AG08396 (cell line): ENCODE measurements at places on chromosomes 11 and 22.

DNA sequence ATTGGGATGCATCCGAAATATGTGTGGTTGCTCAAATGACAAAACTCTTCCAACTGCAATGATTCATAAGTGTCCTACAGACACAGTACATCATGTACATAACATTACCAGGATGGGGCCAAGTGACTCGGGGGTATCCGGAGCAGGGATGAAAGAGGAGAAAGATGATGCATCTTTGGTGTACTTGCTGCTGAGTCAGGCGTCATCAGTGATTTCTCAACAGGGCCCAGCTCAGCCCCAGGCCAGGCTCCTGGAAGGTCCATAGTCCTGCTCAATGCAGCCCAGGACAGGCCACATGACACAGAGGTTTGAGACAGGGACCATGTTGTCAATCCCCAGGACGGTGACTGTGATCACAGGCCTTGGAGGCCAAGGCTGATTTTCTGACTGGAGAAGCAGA is 59.3 kb downstream of the GGTLC2 start:
- DNase-seq: no peak

- no peak for DNase-seq
Measured at GRCh38 chr11:64084146-64084950, 48.6 kb downstream of the FLRT1 start.

DNA sequence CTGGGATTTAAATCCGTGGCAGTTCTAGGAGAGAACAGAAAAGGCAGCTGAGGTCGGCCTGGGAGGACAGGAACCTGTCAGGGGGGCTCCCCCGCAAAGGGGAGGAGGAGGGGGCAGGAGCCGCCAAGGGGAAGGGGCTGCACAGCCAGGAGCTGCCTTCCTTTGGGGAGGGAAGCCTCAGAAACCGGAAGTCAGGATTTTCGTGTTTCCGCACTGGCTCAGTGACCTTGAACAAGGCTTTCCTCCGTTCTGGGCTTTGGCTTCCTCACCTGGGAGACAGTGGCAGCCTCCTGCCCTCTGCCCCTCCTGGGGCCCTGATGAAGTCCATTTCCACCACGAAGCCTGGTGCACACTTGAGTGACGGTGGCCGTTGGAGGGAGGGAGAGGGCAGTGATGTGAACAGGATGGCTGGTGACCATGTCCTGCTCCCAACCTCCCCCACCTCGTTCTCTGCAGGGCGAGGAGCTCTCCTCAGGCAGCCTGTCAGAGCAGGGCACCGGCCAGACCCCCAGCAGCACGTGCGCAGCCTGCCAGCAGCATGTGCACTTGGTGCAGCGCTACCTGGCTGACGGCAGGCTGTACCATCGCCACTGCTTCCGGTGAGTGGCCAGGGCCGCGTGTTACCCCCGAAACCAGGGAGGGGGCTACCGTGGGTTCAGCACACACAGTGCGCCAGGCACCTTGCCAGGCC is 12.6 kb downstream of the MICALL1 start:
- no peak for DNase-seq

DNA sequence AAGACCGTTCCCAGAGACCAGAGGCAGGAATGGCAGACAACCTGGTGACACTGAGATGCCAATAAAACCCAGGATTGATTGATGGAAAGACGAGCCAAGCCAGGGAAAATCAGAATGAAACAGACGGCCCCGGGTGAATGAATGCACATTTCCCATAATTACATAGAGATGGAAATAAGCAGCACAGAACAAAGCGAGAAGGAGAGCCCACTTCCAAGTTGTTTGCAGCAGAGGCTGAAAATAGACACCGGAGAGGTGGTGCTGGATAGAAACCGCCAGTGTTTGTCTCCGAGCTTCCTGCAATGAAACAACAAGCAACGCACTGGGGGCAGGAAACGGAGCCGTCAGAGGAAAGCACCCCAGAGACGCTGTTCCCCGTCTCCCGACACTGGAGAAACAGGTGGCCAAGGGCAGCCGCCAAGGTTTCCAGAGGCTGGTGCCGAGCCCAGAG is 406.8 kb downstream of the SHANK2 start:
- no peak for DNase-seq

GRCh38 chr22:49365191-49365837 is 462.4 kb downstream of the BRD1 start:
- no peak for DNase-seq

DNA sequence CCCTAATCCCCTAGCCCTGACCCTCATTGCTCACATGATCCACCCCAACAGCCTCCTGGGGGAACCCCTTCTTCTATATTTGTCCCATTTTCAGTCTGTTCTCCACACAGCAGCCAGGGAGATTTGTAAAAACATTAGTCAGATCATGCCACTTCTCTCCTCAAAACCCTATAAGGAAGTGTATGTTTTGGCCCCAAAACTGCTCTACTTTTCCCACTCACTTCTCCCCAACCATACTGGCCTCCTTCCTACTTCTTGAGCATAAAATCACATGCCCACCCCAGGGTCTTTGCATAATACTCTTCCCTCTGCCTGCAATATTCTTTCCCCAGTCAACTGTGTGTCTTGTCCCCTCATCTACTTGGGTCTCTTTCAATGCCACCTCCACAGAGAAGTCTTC is 4.7 kb upstream of the SLC22A12 start:
- no peak for DNase-seq

GRCh38 chr22:24164940-24165339 is 16.3 kb upstream of the SUSD2 start:
- DNase-seq: no peak

GRCh38 chr22:49092716-49093115 is 735.0 kb downstream of the BRD1 start:
- DNase-seq: no peak

GRCh38 chr11:75867778-75868374 is 52.9 kb downstream of the UVRAG start:
- DNase-seq: peak; percentile 60

DNA sequence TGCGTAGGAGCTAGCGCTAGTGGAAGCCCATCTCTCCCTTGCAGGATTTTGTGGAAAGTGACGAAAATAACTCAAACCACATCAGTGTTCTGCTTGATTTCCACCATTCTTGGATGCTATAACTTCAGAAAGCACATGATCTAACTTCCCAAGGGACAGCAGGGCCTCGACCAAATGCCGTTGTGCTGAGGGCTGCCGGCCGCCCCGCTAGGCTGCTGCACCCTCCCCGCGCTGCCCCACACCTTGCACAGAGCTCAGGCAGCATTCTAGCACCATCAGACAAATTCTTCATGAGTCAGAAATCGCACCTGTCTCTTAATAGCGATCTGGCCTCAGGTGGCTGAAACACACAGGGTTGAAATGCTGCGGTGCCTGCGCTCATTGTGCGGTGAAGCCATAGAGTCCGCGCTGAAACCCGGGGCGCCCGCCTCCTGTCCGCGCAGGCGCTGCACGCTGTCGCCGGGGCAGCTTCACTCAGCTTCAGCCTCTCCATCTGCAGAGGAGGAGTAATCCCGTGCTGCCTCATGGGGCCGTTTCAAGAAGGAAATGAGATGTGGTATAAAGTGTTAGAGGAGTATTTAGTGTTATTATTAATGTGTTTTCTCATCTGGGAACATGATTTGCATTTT is 59.2 kb upstream of the B3GAT1 start:
- no peak for DNase-seq

DNA sequence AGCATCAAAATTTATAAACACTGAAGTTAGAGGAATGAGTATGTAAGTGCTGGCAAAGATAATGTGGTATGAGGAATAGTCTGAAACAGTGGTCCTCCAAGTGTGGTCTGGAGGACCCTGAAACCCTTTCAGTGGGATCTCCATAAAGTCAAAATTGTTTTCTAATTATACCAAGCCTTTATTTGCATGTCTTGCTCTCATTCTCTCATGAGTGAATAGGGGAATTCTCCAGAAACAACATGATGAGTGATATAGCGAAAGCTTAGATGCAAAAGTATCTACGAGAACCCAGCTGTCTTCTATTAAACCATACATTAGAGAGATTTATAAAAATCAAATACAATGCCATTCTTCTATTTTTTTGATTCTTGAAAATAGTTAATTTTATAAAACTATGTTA is 145.0 kb upstream of the RAG2 start:
- DNase-seq: no peak

- DNase-seq: no peak
Measured at GRCh38 chr11:58652726-58653280, 30.3 kb downstream of the CNTF start.

GRCh38 chr11:18383388-18384156 is 10.8 kb upstream of the LDHA start:
- peak; percentile 87 for DNase-seq

GRCh38 chr11:95100191-95100648 is 10.6 kb downstream of the ENDOD1 start:
- DNase-seq: no peak

DNA sequence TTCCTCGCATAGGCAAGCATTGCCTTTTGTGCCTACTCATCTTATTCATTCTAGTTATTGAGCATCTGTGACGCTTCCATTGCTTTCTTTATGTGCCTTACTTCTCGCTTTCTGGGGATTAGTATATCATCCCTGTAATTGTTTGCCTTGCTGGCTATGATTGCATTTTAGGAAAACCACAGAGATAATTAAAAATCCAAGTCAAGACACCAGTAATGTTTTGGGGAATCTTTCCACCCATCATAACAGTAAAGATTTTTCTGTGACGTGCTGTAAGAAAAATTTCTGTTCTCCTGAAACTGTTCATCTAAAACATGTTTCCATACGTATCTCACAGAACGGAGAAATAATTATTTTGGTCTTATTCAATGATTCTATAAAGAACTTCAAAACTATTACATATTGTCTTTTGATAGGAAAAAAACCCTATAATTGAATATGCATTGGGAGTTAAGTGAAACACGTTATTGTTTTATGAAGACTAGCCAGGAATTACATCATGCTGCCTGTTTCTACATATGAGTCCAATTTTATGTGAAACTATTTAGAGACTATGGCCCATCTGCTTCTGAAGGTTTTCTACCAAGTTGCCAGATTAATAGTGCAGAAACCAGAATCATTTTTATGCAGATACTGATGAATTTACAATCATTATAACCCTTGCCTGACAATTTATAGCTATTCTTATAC is 133.7 kb upstream of the FIBIN start:
- no peak for DNase-seq

- DNase-seq: no peak
Measured at GRCh38 chr11:94049351-94049750, 28.2 kb downstream of the HEPHL1 start.

DNA sequence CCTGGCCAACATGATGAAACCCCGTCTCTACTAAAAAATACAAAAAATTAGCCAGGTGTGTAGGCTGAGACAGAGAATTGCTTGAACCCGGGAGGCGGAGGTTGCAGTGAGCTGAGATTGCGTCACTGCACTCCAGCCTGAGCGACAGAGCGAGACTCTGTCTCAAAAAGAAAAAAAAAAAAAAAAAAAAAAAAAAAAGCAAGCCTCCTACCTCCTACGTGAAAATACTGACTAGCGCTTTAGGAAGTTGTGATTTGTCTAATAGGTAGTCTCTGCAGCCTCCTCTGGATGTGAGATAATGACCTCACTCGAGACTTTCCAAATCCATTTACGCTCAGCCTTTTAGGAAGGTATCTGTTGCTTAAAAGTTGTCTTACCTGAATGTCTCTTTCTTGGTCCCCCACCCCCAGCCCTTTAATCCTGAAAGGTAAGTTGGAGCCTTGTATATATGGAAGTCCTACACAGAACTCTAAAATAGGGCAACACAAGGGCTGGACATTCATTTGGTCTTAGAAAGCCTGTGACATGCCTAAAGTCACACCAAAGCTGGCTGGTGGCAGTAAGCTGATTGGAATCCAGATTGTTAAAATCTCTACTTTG is 5.5 kb downstream of the SEPTIN3 start:
- DNase-seq: no peak

DNA sequence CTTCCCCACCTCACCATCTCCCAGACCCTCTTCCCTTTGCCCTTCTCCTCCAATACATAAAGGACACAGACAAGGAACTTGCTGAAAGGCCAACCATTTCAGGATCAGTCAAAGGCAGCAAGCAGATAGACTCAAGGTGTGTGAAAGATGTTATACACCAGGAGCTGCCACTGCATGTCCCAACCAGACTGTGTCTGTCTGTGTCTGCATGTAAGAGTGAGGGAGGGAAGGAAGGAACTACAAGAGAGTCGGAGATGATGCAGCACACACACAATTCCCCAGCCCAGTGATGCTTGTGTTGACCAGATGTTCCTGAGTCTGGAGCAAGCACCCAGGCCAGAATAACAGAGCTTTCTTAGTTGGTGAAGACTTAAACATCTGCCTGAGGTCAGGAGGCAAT is 58.2 kb downstream of the TIMP3 start:
- DNase-seq: no peak

GRCh38 chr22:25023879-25024278 is 71.4 kb downstream of the KIAA1671 start:
- no peak for DNase-seq

DNA sequence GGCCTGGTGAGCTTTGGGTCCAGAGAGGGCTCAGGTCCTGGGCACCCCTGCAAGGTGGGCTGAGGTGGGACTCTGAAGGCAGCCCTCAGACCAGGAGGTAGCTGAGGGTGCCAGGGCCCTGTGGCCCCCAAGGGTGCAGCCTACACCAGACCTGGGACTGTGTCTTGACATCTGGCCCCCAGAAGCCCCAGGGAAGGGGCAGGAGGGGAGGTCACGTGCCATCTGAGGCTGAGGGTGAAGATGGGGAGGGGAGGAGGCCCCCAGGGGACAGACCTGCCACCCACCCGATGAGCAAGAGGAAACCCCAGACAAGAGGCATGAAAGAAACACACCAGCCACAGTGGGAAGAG is 520.2 kb downstream of the BRD1 start:
- no peak for DNase-seq

DNA sequence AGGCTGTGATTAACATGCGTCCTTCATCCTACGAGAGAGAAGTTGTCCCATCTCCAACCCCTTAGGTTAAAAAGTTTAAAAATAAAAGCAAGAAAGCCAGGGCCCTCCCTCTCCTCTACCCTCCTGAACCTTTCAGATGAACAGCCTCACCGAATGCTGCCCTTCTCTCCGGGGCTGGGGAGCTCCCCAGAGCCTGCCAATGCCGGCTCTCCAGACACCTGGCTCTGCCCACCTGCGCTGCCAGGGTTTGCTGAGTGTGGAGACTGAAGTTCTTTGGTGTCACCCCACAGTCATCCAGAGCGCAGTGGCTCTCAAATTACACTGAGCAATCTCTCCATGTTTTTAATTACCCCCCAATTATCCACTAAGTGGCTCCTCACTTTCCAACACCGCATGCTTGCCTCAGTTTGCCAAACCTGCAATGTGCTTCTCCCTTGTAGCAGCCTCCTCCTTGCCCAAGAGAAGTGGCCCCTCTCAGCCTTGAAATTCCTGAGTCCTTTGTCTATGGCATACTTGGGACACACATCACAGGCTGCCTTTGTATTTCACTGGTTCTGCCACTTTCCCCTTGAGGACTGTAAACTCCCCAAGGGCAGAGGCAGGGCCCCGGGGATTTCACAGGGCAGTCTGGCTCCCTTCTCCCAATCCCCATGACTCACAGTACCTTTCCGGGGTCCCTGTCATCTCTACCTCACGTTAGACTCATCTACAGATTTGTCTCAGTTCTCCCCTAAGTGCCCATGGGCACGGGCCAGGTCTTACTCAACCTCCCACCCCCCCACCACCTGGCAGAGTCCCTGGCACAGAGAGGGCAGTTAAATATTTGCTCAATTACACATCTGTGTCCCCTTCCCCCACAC is 2.0 kb downstream of the MYH9 start:
- no peak for DNase-seq
